Heart right ventricle (tissue), 16 donors: ENCODE measurements at places on chromosomes 2 and 18. TPM values are rescaled to one million over a fixed set of nuclear protein-coding genes. Genes with fewer than 3 reads are reported as not detected.

DNA sequence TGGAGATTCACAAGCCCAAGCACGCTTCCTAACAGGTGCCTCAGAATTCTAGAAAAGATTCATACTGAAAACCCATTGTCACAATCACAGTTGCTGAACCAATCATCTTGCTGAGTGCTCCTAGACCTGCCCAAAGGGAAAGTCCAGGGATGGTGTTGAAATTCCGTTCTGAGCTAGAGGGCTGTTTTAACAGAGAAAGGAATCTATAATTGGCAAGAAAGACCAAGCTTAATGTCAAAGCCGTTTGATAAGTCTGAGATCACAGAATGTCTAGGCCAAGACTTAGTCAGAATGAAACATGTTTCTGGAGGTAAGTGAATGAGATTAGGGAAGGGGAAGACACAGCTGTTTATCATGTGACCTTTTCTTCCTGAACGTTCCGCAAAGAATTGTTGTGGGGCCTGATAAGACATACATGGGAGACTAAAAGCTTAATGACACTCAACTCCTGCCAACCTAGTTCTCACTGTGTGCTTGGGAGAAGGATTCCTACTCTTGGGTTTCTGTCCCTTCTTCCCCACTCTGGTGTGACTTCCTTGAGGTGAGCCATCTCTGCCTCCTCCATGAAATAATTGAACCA lies 27.5 kb downstream of the PMAIP1 start:
- no peak for DNase-seq

DNA sequence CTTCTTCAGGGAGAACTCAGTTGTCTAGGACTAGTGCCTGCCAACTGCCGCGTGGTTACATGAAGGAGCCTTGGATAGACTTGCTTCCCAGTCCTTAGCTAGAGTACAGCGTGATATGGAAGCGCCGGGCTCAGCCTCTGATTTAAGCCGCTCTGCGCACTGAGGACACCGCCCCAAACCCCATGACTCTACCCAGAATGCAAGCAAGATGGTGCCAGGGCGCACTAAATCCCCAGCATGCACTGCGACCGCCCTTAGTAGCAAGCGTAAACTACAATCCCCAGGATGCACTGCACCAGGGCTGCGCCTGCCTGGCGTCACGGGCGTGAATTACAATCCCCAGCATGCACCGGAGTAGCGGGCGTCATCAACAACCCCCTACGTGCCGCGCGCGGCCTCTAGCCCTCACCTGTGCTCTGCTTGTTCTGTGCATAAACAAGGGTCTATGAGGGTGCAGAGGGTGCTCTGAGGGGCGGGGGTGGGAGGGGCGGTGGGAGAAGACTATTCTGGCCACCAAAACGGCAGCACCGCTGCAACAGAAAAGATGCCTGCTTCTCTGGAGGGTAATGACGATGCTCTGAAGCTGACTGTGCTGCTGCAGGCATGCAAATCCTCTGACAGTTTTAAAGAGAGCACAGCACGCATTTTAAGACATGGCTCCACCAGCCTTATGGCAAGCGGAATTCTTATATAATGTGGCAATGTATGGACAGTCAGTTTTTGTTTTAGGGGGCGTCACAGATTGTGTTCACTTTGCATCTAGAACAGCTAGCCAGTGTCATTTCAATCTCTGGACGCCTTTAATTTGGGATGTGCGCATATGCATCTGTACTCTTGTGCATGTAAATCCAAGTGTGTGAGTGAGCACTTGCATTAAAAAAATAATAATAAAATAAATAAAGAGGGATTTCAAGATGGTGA lies 282.5 kb upstream of the MYT1L start:
- DNase-seq: peak; percentile 92

GRCh38 chr2:190636361-190636760 lies 12.5 kb upstream of the NAB1 start:
- DNase-seq: no peak

- peak; percentile 80 for DNase-seq
Observed at GRCh38 chr2:173075781-173076580, at the start of gene MAP3K20. Gene MAP3K20 (plus strand): TSS chr2:173075846. CDS start chr2:173091032, 15,186 bp downstream.

- no peak for DNase-seq
Observed at GRCh38 chr2:64019975-64020528, 824 bp upstream of the VPS54 start.

DNA sequence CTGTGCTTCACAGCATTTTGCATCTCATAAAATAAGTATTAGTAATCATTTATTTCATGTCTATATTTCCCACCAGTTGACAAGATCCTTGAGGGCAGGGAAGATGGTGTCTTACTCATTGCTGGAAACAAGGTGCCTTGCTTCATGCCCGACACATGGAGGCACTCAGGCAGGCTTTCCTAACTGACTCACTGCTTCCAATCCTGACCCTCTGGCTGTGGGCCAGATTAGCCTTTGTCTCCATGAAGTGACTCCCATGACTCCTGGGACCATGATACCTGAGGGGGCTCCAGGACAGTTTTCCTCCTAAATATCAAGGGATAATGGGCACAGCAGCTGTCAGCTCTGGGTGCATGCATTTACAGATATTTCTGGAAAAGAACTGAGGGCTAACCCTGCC lies 275.1 kb downstream of the AGPS start:
- DNase-seq: no peak

- no peak for DNase-seq
Observed at GRCh38 chr2:45256867-45257641, 247.8 kb upstream of the SIX2 start.

- no peak for DNase-seq
Observed at GRCh38 chr2:68643011-68643873, at the start of gene PROKR1. Gene PROKR1 (plus strand): TSS chr2:68643579. CDS start chr2:68645822, 2,243 bp downstream.

GRCh38 chr18:27313678-27314077 lies 128.6 kb upstream of the CHST9 start:
- no peak for DNase-seq

- DNase-seq: no peak
Observed at GRCh38 chr2:97992836-97993825, 2.6 kb downstream of the TMEM131 start.

DNA sequence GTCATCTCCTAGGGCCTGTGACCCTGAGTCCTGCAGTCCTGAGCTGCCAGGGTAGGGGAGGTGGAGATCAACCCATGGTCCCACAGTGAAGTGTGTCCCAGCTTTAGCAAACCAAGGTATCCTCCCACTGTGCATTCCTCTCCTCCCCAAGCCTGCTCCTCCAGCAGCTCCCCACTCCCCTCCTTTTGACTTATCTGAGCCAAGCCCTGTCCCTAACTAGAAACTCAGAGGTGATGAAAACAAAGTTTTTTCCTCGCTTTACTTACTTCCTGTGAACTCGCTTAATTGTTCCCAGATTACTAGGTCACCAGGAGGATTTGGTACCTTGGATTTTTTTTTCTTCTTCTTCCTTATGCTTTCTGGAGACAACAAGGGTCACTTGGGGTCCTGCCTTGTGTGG lies 80.8 kb downstream of the EHD3 start:
- DNase-seq: no peak

DNA sequence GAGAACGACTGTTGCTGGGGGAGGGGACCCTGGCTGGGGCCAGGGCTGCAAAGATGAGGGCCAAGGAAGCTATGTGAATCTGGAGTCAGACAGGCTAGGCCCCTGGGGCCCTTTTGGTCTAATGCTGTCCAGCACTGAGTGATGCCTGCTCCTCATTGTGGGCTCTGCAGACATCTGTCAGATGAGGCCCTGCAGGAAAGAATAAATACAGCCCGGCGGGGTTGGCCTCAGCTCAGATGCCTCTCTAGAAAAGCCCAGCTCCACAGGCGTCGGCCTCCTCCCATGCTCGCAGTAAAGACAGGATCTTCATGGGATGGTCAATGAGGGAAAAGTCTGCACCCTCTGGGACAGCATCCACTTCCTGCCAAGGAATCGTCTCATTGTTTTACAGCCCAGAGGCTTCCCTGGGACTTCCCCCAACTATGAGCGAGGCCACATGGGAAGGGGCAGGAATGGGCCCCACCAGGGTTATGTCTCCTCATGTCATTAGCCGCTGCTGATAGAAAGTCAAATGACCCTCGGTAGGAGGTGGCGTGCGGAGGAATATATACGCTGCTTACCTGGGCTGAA lies 125.8 kb upstream of the GLI2 start:
- no peak for DNase-seq

DNA sequence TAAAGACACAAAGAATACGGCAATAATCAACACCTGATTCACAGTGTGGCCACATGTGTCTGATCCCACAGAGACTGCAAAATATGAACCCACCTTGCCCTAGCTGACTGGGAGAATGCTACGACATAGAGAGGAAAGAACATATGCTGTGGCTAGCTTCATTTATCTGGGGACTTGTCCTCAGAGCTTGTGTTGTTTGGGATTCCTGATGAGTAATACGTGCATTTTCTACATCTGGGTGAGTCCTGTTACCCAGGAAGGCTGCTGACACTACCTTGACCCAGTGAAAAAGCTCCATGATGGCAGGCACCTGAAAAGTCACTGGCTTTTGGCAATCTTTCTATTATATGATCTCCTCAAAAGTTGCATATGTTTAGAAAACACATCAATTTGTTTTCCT lies 427.7 kb upstream of the LYPD1 start:
- no peak for DNase-seq

GRCh38 chr2:199590321-199591203 lies 132.8 kb upstream of the SATB2 start:
- no peak for DNase-seq

- DNase-seq: no peak
Observed at GRCh38 chr2:195610717-195611116, 46.3 kb upstream of the SLC39A10 start.

The NT5DC4 gene
- not detected for total RNA-seq

The CDH19 gene
- total RNA-seq: 35.8 TPM

The CCL20 gene
- not detected for total RNA-seq

The GPC1 gene
- 224 TPM for total RNA-seq

The SERPINB4 gene
- total RNA-seq: not detected

The PDCD1 gene
- 14.2 TPM for total RNA-seq

The C2orf78 gene
- total RNA-seq: not detected

The OTOS gene
- not detected for total RNA-seq

The CD8B2 gene
- total RNA-seq: not detected
